ENCODE measurements at places on chromosomes 12 and 14. TPM values are rescaled to one million over a fixed set of nuclear protein-coding genes. Genes with fewer than 3 reads are reported as not detected.

DNA sequence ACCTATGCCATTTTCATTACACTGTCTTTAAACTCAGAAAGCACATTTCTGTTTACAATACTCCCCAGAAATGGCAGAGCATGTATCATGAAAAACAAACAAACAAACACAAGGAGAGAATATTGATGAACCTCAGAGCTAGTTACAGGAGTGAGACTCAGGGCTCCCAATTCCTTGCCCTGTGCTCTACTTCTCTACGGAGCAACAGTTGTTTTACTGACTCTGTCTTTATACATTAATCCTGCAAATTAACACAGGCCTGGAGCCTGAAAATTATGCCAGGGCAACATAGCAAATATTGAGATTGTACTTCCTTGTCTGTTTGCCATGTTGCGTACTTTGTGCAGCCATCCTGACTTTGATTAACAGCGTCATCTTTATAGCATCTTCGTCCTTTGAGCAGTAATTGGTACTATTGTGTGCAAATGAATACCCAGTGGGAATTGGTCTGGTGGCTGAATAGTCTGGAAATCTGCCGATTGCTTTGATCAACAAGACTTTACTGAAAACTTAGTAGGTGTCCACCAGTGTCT lies 15.2 kb upstream of the AKAP6 start:
- DNase-seq, result no peak

GRCh38 chr12:29314416-29314815 lies 66.6 kb downstream of the ERGIC2 start:
- no peak for DNase-seq

DNA sequence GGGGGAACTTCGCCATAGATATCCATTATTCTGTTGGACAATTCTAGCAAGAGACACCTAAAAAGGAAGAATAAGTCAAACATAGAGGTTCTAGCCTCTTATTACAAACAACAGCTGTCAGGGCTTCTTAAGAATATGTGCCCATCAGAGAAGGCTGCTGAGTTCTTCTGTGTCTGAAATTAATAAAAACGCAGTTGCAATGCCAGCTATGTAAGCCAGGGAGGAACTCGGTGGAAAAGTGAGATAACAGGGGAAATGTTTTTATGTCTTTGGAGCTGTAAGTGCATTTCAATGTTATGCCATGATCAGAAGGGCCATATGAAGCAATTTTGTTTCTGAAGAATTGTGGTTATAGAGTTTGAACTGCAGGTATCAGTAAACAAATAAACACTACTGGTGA lies 95.0 kb downstream of the SYT1 start:
- DNase-seq, result no peak

- DNase-seq, result no peak
These were observed 567.6 kb downstream of the BCL11B start for GRCh38 chr14:98704441-98704840.

GRCh38 chr12:94266796-94267536 lies 118.6 kb downstream of the PLXNC1 start:
- DNase-seq, result no peak

GRCh38 chr12:57477710-57478681 lies 1.7 kb downstream of the ARHGAP9 start:
- no peak for DNase-seq

The BMP4 gene
- 14.5 TPM for total RNA-seq

The OTOGL gene
- total RNA-seq, result 0.08 TPM

The BCL11B gene
- 10.4 TPM for total RNA-seq

The CYP46A1 gene
- 0.25 TPM for total RNA-seq

The TEX22 gene
- 1.4 TPM for total RNA-seq

The PAN2 gene
- total RNA-seq, result 68.0 TPM

The C14orf180 gene
- 0.13 TPM for total RNA-seq

The NABP2 gene
- 68.4 TPM for total RNA-seq

The SYT10 gene
- 0.32 TPM for total RNA-seq
